ENCODE measurements at places on chromosomes 7 and 10.

DNA sequence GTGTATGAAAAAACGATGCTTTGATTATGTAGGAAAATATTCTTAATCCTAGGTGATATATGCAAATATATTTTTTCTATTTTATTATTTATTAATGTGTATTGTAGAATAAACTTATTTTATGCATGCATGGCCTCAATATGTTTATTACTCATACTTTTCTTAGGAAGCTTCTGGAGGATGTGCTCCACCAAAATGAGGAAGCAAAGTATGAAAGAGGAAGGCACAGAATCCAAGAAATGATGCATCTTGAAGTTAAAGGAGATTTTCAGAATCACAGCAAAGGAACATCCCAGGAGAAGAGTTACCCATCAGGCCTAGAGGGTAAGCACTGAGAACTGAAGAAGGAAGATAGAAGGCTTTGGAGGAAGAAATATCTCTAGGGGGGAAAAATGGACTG, 35.0 kb upstream of the MRPS16 start:
- no peak for DNase-seq

- no peak for DNase-seq
Observed at GRCh38 chr10:71447676-71448075, 51.0 kb downstream of the CDH23 start.

GRCh38 chr7:77199013-77199966, at the start of gene FGL2:
TSS of gene FGL2 (minus strand) at chr7:77199819. CDS start at chr7:77199793, 26 bp downstream.
- no peak for DNase-seq

DNA sequence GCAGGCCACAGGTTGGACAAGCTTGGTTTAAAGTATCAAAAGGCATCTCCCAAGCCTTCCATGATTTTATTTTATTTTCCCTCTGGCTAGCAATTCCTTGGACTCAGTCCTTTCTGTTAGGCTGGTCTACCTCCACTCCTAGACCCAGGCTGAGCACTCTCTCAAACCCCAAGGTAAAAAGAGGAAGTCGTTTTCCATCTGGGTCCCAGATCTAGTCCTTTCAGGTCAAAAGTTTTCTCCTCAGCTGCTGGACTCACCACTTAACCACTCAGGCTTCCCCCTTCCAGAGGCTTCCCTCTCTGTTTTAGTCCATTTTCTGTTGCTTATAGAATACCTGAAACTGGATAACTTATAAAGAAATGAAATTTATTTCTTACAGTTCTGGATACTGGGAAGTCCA, 252.3 kb upstream of the MKLN1 start:
- DNase-seq, result no peak

- DNase-seq, result no peak
Observed at GRCh38 chr10:7202793-7203355, 208.0 kb downstream of the SFMBT2 start.

GRCh38 chr10:2948127-2948854, 119.1 kb upstream of the PFKP start:
- DNase-seq, result no peak

DNA sequence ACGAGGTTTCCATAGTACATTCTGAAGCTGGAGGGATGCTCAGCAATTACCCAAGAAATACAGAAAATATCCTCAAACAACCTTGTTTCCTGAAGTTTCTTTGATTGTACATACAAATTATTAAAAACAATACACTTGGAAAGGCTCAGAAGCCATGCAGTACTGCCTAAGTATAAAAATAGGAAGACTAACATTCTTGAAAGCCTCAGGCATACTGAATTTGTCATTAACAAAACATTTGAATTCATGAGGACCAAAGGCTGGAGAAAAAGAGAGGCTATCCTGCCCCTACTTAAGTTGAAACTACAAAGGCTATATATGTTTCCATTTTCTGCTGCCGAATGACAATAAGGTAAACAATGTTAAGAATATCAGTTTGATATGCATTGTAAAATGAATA, 54.3 kb upstream of the SGCE start:
- DNase-seq, result no peak

- DNase-seq, result no peak
Observed at GRCh38 chr10:66990143-66990830, 64.5 kb downstream of the LRRTM3 start.

DNA sequence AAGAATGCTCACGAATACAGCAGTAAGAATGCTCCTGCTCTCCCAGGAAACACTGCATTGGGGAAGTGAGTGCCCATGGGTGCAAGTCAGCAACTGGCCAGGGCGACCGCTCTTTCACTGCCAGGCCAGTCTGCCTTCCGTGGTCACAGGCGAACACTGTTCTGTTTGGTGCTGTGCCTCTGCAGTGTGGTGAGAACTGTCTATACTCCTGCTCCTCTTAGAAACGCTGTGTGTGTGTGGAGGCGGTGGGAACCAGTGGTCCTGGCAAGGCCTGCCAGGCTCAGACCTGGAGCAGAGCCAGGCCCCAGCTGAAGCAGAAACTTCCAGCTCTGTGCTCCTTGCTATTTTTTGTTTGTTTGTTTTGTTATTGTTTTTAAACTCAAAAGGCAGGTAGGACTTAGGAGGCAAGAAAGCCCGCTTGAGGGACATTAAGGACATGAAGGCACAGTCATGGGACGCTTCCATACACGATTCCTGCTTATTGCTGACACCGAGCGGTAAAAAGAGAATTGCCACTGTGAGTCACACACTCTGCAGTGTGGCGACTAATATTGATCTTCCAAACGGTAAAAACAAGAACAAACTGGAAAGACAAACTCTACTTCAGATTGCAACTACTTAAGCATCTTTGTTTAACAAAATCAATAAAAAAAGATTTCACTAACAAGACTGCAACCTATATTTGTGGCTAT, 430.8 kb downstream of the DNAJB6 start:
- no peak for DNase-seq

DNA sequence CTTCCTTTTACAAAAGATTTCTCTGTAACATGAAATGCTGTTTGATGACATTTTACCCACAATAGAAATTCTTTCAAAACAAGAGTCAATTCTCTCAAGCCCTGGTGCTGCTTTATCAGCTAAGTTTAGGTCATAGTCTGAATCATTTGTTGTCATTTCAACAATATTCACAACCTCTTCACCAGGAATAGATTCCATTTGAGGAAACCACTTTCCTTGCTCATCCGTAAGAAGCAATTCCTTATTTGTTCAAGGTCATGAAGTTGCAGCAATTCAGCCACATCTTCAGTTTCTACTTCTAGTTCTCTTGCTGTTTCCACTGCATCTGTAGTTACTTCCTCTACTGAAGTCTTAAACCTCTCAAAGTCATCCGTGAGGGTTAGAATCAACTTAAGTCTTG, 315.3 kb downstream of the TYW1 start:
- DNase-seq, result no peak

- no peak for DNase-seq
Observed at GRCh38 chr10:49257626-49258349, 41.2 kb upstream of the C10orf71 start.

- no peak for DNase-seq
Observed at GRCh38 chr10:17237915-17238444, 9.9 kb downstream of the VIM start.

- DNase-seq, result no peak
Observed at GRCh38 chr7:975702-976473, 539 bp upstream of the COX19 start.

DNA sequence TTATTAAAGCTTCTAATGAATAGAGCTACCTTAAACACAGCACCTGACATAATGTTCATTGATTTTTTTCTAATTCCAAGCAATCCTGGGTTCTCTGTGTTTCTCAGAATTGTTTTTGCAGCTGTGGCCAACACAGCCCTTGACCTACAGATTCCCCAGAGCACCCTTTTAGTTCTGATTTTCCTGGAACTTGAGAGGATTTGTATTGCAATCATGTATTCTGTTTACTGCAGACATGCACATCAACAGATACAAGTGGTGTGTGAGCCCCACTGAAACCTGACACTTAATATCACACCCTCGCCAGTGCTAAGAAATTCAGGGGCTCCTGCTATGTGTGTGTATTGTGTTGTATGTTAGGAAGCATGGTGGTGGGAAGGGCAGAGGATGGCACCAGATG, 344.2 kb upstream of the POM121L12 start:
- no peak for DNase-seq

DNA sequence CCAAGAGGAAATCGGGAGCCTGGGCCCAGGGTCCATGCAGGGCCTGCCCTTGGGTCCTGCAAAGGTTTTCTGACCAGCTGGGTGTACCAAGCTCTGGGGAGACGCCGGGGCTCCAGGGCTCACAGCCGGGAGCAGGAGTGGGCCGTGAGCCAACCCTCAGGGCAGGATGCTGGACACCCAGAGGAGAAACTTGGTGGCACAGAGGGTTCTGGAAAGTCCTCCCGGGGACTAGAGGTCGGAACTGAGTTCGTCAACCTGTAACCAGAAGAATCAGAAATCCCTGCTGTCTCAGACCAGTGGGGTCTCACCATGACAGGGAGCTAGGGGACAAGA, 29.2 kb upstream of the PPP2R2D start:
- no peak for DNase-seq

- no peak for DNase-seq
Observed at GRCh38 chr10:118047157-118047719, 497 bp upstream of the RAB11FIP2 start.

DNA sequence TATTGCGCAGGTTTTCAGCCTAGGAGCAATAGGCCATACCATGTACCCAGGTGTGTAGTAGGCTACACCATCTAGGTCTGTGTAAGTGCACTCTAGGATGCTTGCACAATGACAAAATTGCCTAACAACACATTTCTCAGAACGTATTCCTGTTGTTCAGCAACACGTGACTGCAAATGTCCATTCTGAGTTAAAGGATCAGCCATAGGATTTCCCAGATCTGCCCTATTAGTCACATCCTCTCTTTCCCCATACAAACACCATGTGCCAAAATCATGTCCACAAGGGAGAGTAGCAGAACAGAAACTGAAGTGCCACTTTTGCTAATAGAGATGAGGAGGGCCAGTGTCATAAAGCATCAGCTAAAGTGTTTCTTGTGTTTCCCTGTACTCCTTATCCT, 42.6 kb upstream of the AMPH start:
- DNase-seq, result no peak

GRCh38 chr10:125122566-125122965, 37.8 kb downstream of the CTBP2 start:
- no peak for DNase-seq

GRCh38 chr7:116455009-116455408, 44.5 kb upstream of the CAV2 start:
- no peak for DNase-seq

- DNase-seq, result no peak
Observed at GRCh38 chr10:114708717-114709335, 50.8 kb upstream of the ABLIM1 start.

DNA sequence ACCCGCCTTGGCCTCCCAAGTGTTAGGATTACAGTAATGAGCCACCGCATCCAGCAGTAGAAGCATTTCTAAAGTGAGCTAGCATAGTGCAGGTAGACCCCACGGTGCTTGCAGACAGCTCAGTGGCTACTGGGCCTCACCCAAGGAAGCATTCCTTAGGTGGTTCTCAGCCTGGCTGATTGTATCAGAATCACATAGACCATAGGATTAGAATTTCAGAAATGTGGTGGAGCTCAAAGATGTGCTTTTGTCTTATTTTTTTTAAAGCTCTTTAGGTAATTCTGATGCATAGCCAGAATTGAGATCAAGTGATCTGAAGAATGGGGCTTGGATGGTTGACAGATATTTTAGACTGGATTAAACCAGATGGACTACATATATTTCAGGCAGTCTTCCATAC, 10.9 kb downstream of the ANLN start:
- no peak for DNase-seq

GRCh38 chr10:98217801-98218200, 50.2 kb downstream of the LOXL4 start:
- DNase-seq, result no peak
